Stimulated activated CD4-positive, alpha-beta T cell treated with anti-CD3 and anti-CD28 coated beads, Interleukin-4, amount 100 ng/mL, for 4 hours (primary cell): ENCODE measurements at places on chromosomes 16 and 17.
A peak's percentile ranks its signal among the peaks of the same experiment; 100 is the strongest.

- DNase-seq: peak; percentile 37
Measured at GRCh38 chr17:50151937-50152547, 1.6 kb upstream of the PPP1R9B start.

DNA sequence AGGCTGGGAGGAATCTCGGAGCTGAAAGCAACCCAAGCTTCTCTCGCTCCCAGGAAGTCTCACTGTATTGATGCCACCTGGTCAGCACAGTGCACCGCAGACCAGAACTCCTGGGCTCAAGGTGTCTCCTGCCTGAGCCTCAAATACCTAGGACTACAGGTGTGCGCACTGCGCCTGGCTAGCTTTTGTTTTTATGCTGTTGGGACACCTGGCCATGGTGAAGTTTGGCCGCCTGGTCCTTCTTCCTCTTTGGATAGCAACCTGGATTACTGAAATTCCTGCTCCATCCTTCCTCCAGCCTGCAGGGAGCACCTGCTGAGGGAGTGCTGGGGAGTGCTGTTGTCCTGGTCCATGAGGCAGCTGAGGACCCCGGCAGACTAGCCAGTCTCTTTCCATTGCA is 56.6 kb downstream of the COTL1 start:
- no peak for DNase-seq

DNA sequence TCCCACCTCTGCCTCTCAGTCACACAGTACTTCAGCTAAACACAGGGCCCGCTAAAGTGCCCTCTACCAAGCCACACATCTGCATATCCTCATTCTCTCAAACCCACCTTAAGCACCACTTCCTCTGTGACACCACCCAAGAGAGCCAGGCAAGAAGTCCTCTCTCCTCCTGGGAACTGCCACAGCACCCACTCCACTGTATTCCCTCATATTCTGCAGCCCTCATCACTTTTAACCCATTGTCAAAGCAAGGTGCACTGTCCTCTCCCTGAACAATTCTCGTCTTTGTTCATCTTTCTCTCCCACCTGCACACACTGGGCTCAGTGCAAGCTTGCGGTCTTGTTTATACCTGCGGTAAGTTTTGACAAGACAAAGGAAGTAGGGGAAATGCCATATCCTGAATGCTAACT is 13.6 kb downstream of the CHD9 start:
- no peak for DNase-seq

GRCh38 chr17:63278728-63279442 is 167.2 kb downstream of the CYB561 start:
- DNase-seq: no peak

DNA sequence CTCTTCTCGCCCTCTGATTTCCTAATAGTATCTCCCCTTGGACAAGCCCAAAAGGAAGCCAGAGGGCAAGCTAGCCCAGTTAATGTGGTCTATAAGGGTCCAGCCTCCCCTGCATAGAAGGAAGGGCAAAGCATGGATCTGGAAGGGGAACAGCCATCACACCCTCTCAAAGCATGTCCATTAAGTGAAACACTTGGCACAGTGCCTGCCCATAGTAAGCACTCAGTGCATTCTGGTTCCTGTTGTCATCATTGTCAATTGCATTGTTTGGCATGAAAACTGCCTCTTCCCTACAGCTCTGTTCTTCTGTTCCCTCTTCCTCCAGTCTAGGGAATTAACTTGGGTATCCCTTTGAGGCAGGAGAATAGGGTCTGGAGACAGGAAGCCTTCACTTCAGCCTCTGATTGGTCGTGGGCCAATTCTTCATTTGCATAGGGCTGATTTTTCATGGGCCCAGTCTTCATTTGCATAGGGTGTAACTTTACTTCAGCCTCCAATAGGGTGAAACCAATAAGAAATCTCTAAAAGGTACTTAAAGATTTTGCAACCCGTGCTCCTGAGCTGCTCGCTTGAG is 81.4 kb downstream of the C17orf67 start:
- DNase-seq: no peak

DNA sequence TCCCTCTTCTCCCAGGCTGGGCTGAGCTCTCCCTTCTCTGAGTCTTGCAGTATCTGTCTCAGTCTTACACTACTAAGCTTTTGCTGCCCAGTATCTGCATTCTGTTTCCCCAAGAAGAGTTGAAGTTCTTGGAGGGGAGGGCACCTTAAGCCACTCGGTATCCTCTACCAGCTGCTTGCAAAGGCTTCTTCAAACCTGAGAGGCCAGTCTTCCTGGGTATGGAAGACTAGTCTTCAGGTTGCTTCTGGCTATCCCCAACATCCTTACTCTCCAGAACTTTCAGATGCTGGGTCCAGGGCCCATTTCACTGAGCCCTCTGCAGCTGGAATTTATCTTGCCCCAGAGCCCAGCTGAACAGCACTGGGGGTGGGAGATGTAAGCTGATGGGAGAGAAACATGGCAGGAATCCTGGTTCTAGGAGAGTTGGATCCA is 20.1 kb downstream of the GP2 start:
- no peak for DNase-seq

GRCh38 chr17:64459284-64459747 is 10.4 kb downstream of the MILR1 start:
- no peak for DNase-seq

DNA sequence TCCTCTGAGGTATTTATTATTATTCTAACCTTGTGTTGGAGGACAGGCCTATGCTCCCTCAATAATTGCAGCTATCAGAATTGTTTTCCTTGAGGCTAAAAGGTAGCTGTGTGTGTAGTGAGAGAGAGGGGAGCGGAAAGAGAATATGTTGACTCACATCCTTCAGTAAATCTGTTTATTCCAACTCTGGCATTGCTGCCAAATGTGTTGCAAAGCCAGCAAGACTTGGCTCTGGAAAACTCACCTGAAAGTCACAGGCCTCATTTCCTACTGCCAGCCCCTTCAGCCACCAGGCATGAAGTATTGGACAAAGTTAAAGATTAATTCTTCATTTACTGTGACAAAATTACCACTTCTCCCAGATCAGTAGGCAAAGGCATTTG is 9.6 kb downstream of the CA10 start:
- no peak for DNase-seq

DNA sequence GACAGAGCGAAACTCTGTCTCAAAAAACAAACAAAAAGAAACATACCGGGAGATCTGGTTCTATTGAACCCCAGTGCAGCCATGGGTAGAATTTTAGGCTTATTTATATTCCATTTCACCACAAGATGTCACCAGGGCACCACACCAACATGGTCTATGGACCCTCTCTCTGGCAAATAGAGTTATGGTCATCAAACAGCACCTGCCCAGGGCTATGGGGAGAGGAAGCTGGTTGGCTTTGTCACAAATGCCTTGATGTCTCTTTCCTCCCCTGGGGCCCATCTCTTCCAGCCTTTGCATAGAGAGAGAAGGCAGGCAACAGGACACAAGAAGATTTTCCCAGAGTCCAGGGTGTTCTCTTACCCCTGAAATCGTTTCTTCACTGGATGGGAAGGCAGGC is 128.4 kb downstream of the WWOX start:
- DNase-seq: no peak

DNA sequence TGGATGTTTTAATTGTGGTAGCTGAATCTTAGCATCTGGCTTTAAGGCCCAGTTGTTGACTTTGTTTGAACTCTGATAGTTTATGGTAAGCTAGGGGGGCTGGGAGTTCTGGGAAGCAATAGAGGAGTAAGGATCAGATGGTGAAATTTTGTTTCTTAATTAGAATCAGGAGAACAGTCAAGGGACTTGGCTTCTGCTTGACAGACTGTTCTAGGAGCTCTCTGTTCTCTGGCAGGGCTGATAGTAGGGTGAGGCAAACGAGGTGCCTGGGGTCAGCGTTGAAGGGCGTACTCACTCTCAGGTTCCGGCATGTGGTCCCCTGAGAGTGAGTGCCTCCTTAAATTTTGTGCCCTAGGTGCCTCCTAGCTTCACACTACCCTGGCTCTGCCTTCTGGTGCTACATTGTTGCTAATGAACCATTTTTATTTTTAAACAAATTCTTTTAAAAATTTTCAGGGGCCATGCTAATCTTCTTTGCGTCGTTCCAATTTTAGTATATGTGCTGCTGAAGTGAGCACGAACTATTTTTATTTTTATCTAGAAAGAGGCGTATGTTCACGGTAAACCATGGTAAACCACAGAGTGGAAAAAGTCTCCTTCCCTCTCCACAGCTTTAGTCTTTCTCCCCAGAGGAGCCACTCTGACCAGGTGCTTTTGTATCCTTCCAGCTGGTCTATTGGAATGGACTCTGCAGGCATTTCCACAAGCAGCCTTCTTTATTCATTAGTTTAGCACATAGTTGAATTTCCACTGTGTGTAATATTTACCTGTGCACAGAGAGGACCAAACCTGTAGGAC is 19.7 kb downstream of the SLC7A6 start:
- DNase-seq: no peak

DNA sequence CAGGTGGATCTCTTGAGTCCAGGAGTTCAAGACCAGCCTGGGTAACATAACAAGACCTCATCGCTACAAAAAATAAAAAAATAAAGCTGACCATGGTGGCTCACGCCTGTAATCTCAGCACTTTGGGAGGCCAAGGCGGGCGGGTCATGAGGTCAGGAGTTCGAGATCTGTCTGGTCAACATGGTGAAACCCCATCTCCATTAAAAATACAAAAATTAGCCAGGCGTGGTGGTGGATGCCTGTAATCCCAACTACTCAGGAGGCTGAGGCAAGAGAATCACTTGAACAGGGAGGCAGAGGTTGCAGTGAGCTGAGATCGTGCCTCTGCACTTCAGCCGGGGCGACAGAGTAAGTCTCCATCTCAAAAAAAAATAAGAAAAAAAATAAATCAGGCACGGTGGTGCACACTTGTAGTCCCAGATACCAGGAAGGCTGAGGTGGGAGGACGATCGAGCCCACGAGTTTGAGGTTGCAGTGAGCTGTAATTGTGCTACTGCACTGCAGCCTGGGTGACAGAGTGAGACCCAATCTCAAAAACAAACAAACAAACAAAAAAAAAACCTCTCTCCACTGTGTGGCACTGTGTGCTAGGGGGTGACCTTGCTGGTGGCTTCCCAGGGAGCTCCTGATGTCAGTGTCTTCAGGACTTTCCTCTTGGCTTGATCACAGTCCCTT is 19.8 kb upstream of the MAPK3 start:
- DNase-seq: no peak

DNA sequence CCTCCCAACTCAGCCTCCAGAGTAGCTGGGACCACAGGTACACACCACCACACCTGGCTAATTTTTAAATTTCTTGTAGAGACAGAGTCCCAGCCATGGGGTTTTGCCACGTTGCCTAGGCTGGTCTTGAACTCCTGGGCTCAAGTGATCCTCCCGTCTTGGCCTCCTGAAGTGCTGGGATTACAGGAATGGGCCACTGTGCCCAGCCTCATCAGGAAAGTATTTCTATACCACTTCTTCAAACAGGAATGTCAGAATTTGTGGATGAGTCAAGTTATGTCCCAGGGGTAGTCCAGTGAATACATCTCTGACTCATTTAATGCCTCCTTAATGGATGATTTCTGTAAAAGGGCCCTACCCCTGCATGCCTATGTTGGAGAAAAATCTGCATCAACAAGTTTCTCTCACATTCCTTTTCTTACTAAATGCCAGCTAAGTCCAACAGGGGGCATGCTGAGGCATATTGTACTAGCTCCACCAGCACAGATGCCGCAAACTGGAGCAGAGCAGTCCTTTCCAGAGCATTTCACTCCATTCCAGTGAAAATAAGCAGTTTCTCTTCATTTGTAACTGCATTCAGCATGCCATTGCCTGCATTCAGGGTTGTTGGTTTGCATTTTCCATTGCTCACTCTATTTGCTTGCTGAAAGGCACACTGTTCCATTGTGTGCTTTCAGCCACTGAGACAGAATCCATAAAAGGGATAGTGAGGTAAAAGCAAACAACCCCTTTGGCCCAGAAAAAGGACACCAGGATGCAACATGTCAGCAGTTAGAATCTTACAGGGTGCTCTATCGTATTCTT is 5.3 kb upstream of the CAVIN1 start:
- no peak for DNase-seq

GRCh38 chr16:1293921-1294656 is 15.3 kb upstream of the UBE2I start:
- DNase-seq: no peak

DNA sequence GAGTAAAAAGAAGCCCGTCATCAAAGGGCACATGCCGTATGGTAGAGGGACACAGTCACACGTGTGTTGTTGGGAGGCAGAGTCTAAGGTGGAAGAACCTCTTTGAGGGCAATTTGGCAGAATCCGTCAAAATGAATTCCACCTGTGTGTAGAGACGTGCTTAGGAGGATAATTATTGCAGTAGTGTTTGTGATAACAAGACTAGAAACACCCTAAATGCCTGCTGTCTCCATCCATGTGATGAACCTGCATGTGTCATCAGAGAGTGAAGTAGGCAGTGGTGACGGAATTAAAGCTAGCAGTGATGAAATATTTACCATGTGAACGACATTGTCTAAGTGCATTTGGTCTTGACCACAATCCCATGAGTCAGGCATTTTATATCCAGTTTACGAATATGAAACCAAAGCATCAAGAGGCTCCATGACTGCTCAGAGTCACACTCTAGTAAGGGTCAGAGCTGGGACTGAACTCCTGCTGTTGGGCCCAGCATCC is 61.3 kb upstream of the ADORA2B start:
- no peak for DNase-seq

GRCh38 chr17:44518032-44518431 is 14.8 kb upstream of the GPATCH8 start:
- DNase-seq: no peak
